ENCODE measurements at places on chromosomes 5 and 9.

- no peak for DNase-seq
Observed at GRCh38 chr9:71716138-71716909, 52.0 kb downstream of the CEMIP2 start.

GRCh38 chr5:96080557-96080956 lies 118.9 kb upstream of the ELL2 start:
- DNase-seq, result no peak

DNA sequence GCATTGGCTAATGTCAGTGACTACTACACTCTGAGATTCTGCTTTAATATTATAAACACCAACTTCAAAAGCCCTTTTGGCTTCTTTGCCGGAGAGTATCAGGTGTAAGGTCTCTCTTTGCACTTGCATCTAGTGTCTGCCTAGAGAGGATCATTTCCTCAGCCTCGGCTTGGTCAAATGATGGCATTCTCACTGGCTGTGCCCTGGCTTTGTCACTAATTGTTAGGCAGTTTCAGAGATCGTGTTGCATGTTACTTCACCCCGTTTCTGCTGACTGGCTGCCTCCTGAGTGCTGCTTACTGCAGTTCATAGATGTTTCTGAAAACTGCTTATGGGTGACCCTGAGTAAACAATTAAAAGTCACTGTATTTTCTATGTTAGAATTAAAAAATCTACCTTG lies 48.8 kb downstream of the SLC1A3 start:
- no peak for DNase-seq

DNA sequence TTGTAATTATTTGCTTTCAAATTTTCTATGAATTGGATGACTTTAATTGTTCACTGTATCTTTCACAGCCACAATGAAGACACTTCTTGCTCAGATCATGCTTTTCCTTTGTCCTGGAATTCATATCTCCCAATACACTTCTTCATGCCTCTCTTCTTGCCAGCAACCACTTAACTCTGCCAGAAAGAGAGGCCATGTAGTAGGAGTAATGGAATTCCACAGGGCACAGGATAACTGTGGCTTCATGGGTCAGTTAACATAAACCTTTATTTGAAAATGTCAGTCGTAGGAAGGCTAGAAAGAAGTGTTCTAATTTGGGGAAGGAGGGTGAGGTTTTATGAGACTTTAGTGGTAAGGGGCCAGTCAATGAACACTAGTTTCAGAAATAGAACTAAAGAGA lies 190.3 kb downstream of the TMEM167A start:
- no peak for DNase-seq

DNA sequence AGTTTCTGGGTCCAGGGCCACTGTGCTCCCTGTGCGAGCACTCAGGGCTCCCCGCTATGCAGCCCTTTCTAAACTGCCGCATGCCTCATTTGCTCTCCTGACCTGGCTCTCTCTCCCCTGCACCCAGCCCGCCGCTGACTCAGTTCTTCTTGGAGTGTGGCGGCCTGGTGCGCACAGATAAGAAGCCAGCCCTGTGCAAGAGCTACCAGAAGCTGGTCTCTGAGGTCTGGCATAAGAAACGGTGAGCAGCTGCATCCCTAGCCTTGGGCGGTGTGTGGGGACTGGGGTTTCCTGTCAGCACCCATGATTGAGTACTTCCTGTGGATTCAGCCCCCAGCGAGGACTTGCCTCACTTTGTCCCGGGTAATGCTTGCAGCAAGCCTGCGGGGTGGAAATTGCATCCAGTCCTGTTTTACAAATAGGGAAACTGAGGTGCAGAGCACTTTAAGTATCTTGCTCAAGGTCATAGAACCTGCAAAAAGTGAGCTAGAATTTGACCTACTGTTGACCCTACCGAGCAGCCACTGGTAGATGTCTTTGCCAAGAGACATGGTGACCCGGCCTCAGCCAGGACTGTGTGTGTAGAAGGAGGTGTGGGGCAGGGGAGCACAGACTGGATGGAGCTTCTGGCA lies 27.9 kb downstream of the USP20 start:
- DNase-seq, result no peak

- DNase-seq, result no peak
Observed at GRCh38 chr5:177599731-177600507, at the start of gene B4GALT7. TSS of gene B4GALT7 (plus strand) at chr5:177600132. CDS start at chr5:177600211, 79 bp downstream.

GRCh38 chr5:123035360-123035917 lies 1.1 kb downstream of the PPIC start:
- DNase-seq, result no peak

DNA sequence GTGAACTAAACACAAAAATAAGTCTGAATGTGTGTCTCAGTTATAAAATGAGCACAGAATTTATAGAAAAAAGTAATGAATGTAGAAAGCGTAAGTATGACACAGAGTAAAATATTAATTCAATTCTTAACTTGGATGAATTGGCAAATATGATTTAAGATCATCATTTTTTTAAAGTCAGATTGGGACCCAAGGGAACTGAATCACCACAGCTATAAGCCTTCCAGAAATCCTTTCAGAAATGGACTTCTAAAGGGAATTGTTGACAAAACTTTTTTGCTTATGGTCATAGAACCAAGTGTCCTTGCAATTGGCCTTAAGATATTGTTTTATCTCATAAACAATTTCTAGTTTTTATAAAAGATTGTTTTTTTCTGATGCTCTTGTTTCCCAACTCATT lies 495.1 kb upstream of the DAB2 start:
- no peak for DNase-seq

DNA sequence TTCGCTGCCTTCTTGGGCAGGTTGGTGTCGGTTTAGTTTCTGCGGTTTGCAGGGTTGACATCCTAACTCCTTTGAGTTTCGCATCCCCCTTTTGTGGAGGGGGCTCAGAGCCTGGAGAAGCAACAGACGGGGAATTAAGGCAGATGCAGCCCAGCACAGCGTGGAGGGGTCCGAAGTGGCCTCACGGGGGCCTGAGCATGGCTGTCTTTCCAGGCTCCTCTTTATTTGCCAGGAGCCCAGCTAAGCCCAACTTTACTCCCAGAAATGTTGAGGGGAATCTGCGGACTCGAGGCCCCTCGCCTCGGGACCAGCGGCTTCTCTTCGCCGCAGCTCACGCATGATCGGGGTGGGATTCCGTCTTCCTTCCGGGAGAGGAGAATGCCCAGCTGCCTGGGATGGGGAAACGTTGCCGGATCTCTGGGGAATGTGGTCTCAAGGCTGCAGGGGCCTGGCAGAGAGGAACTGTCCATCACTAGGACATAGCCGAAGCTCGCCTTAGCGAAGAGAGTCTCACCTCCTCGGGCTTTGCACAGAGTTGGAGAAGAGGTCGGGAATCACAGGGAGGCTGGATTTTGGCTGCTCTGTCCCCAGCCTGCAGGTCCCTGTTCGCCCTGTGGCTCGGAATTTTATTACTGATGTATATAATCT lies 1.3 kb downstream of the RAI14 start:
- DNase-seq, result no peak
